Thoracic aorta (tissue), 2 donors: ENCODE measurements at places on chromosomes 1 and 21.

DNA sequence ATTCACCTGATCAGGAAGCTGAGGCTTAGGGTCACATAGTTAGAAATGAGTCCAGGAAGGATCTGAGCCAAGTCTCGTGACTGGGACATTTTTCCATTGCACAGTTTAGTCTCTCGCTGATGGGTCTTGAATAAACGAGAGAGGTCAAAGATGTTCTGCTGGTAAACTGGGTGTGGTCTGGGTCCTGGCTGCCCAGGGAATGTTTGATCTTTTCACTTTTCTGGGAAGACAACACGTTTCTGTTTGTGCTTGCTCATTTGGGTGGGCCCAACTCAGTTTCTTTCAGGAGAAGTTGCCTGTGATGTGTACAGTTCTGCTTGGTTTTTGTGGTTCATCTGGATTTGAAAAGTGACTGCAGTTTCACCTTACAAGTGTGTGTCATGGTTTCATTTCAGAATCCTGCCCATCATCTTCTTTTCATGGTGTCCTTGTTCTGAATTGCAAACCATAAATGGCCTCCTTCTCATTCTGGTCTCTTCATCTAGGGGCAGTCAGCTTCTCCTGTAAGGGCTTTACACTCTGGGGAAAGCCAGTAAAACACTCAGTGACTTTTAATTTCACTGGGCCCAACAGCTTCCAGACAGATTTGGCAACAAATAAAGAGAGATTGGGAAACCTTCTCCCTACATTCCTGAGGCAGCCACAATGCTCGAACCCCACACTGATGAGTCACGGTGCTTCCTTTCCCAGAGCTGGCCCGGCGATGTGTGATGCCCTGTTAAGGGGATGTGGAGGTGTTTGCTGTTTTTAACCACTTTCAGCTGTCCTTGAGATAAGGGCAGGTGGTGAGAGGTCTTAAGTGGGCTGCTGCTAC is 7.2 kb upstream of the TACSTD2 start:
- no peak overlapping the region for H3K4me3 ChIP-seq
- peaks cover 27% of the 10 kb centered on the region for H3K4me1 ChIP-seq
- no peaks in the 10 kb centered on the region for H3K27me3 ChIP-seq

- no peaks in the 10 kb centered on the region for H3K27me3 ChIP-seq
- no peak for DNase-seq
- H3K4me1 ChIP-seq = no peaks in the 10 kb centered on the region
- H3K27ac ChIP-seq = no peak overlapping the region
- H3K36me3 ChIP-seq = no peaks in the 10 kb centered on the region
- H3K4me3 ChIP-seq = no peak overlapping the region
Measured at GRCh38 chr1:239315631-239316217, 70.6 kb upstream of the CHRM3 start.

DNA sequence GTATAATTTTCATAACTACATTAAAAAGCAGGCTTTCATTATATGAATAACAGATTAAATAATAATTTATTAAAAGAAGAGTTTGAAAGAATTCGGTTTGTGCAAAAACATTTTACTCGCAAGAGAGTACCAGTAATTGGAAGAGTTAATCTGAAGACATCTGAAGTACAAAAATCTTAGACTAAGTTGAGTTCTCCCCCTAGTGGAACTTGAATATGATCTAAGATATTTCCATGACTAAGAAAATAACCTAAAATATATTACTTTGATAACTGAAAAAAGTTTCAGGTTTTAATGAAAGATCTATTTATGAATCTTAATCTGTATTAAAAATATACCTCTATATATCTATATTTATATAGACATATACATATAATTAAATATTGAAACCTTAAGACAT is 112.5 kb upstream of the GFI1 start:
- no peak overlapping the region for H3K27ac ChIP-seq
- H3K27me3 ChIP-seq = no peaks in the 10 kb centered on the region
- no peak for DNase-seq
- H3K4me1 ChIP-seq = no peaks in the 10 kb centered on the region

DNA sequence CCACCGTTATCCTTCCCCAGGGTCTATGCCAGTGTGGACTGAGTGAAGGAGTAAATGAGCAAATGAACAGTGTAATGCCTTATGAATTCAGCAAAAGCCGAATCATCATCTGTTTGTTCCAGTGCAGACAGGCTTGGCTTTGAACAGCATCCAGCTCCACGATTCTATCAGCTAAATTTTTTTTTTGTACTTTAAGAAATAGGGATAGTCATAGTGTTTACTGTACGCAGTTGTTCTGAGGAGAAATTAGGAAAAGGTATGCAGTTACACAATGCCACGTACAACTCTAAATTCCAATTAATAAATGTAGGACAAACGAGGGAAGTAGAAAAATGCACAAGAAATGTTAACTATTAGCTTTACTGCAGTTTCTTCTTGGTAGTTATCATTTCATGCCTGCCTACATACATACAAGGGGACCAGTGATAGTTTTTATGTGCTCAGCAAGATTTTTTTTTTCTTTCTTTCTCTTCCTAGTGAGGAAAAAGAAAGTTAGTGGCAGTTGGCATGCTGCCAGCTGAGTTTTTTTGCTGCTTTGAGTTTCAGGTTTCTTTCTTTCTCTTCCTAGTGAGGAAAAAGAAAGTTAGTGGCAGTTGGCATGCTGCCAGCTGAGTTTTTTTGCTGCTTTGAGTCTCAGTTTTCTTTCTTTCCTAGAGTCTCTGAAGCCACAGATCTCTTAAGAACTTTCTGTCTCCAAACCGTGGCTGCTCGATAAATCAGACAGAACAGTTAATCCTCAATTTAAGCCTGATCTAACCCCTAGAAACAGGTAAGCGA is at the start of gene IFI44L:
TSS of gene IFI44L (plus strand) at position 646 of the 777 bp plus-strand sequence. CDS start 7,468 bp downstream, outside the sequence.
- no peaks in the 10 kb centered on the region for H3K36me3 ChIP-seq
- no peaks in the 10 kb centered on the region for H3K27me3 ChIP-seq
- H3K27ac ChIP-seq = peak within 1 kb of the TSS; percentile 61
- DNase-seq = no peak
- peaks cover 3% of the 10 kb centered on the region for H3K4me1 ChIP-seq

DNA sequence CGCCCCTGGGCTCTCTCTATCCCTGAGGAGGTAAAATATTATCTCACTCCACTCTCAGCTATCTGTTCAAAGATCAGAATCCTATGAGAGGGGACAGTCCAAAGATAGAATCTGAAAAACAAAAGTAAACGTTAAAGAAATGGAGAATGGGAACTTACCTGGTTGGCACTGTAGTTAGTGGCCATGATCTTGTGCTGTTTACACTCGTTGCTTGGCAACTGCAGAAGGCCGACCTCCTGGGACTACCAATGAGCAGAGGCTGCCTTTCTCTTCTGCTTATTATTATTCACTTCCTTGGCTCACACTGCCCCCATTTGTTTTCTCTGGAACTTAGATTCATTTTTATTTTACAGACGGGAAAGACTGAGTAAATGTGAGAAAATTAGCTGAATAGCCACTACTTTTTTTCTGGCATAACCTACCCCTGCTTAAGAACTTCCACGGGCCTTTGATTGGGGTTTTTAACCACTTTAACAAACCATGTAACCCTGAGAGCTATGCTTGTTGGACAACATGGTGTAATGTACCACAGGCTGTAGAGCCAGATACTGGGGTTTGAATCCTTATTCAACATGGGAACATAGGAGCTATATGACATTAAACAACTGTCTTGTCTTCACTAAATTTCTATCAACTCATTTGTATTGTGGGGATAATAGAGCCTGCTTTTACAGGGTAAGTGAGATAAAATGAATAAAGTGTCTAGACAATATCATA is at the start of gene CFAP126:
TSS of gene CFAP126 (minus strand) at position 193 of the 717 bp plus-strand sequence. CDS start at position 185, 8 bp downstream.
- H3K27me3 ChIP-seq = no peaks in the 10 kb centered on the region
- H3K4me1 ChIP-seq = no peaks in the 10 kb centered on the region
- H3K27ac ChIP-seq = peak within 1 kb of the TSS; percentile 68
- peaks cover 7% of the 10 kb centered on the region for H3K36me3 ChIP-seq

DNA sequence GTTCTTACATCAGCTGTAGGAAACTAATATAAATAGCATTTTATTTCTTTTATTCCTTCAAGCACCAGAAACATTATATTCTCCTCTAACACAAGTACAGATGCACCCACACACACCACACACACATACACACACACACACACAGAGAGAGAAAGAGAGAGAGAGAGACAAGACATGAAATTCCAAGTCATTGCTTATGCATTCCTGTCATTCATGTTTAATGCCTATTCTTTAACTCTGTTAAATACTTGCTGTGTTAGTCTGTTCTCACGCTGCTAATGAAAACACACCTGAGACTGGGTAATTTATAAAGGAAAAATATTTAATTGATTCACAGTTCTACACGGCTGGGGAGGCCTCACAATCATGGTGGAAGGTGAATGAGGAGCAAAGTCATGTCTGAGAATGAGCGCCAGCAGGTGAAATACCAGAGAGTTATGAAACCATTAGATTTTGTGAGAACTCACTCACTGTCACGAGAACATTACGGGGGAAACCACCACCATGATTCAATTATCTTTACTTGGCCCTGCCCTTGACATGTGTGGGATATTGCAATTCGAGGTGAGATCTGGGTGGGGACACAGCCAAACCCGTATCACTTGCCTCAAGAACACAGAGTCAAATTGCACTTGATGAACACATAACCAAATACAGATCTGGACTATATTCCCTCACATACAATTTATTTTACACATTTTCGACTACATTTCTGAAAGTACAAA is 1058.1 kb upstream of the TMPRSS15 start:
- no peaks in the 10 kb centered on the region for H3K4me1 ChIP-seq
- H3K36me3 ChIP-seq = no peaks in the 10 kb centered on the region
- no peak for DNase-seq
- H3K4me3 ChIP-seq = no peak overlapping the region

DNA sequence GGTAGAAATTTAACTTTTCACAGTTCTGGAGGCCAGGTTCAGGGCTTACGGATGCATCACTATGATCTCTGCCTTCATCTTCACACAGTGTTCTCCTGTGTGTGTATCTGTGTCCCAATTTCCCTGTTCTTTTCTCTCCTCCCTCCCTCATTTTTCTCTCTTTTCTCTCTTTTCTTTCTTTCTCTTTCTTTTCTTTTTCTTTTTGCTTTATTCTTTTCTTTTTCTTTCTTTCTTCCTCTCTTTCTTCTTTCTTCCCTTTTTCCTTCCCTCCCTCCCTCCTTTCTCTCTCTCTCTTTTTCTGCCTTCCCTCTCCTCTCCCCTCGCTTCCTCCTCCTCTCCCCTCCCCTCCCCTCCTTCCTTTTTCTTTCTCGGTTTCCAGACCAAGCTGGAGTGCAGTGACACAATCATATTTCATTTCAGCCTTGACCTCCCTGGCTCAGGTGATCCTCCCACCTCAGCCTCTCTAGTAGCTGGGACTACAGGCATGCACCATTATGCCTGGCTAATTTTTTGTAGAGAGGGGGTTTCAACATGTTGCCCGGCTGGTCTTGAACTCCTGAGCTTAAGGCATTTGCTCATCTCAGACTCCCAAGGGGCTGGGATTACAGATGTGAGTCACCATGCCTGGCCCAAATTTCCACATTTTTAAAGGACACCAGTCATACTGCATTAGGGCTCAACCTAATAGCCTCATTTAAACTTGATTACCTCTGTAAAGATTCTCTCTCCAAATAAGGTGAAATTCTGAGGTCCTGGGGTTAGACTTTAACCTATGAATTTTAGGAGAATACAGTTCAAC is 115.9 kb downstream of the HUNK start:
- H3K4me3 ChIP-seq = no peak overlapping the region
- no peak overlapping the region for H3K27ac ChIP-seq
- no peaks in the 10 kb centered on the region for H3K27me3 ChIP-seq
- DNase-seq = no peak
- H3K4me1 ChIP-seq = no peaks in the 10 kb centered on the region
- no peaks in the 10 kb centered on the region for H3K36me3 ChIP-seq

DNA sequence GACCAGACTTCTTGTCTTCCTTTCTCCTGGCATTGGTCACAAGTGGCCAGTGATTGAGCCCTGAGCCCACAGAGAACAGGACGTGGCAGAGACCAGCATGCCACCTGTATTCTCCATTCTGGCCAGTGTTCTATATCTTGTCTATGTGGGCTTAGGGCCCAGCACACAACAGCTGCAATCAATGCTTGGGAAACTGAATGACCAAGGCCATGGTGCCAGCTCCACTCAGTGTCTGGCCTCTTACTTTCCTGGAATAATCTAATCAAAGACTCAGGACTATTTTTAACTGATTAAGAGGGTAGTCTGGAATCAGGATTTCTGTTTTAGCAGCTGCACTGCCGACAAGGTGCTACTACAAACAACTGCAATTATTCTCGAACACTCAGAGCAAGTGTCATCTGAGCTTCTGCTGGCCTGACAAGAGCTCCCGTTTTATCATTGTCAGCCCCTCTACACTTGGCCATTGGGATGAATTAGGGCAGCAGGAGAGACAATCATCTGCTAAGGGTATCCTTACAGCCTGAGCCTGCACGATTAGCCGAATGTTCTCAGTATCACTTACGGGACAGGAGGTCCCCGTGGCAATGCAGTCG is 74.4 kb upstream of the GRIK3 start:
- H3K36me3 ChIP-seq = no peaks in the 10 kb centered on the region
- H3K27me3 ChIP-seq = no peaks in the 10 kb centered on the region
- no peak overlapping the region for H3K4me3 ChIP-seq
- H3K27ac ChIP-seq = no peak overlapping the region

- H3K4me3 ChIP-seq = no peak overlapping the region
- H3K36me3 ChIP-seq = no peaks in the 10 kb centered on the region
- no peak for DNase-seq
Measured at GRCh38 chr1:211695135-211695816, 19.9 kb upstream of the NEK2 start.

DNA sequence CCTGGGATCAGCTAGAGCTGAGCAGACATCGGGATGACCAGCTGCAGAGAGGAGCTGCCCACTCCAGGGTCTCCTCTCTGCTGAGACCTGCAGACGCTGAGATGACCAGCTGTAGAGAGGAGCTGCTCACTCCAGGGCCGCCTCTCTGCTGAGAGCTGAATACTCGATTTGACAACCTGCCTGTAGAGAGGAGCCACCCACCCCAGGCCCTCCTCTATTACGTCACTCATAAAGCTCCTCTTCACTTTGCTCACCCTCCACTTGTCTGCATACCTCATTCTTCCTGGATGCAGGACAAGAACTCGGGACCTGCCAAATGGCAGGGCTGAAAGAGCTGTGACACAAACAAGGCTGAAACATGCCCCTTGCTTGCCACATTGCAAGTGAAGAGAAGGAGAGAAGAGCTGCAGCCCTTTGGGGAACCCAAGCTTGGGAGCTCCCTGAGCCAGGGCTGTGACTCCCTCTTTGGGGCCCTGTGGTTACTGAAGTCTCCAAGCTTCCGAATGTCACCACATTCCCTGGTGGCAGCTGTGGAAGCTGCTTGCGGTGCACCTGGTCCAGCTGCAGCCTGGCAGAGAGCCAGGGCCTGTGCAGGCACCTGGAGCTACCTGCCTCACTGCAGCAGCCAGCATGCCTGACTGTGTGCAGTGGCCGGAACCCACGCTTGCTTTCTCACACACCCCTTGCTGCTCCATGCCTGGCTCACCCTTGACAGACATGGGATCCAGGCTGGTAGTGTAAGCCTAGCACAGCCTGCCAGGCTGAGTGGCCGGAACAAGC is 59.6 kb downstream of the CC2D1B start:
- H3K4me1 ChIP-seq = no peaks in the 10 kb centered on the region
- no peaks in the 10 kb centered on the region for H3K27me3 ChIP-seq
- DNase-seq = no peak
- H3K36me3 ChIP-seq = no peaks in the 10 kb centered on the region

GRCh38 chr1:209627027-209627731 is 25.0 kb downstream of the LAMB3 start:
- no peaks in the 10 kb centered on the region for H3K27me3 ChIP-seq
- peaks cover 12% of the 10 kb centered on the region for H3K4me1 ChIP-seq
- H3K27ac ChIP-seq = no peak overlapping the region
- H3K36me3 ChIP-seq = no peaks in the 10 kb centered on the region
- no peak for DNase-seq
